ENCODE measurements at places on chromosomes 6 and 20. TPM values are rescaled to one million over a fixed set of nuclear protein-coding genes. Genes with fewer than 3 reads are reported as not detected.

Gene PNRC1
- 72.0 TPM for polyA plus RNA-seq

Gene ILRUN
- polyA plus RNA-seq: 52.4 TPM

Gene ABHD16B
- not detected for polyA plus RNA-seq

Gene FRMD1
- polyA plus RNA-seq: 7.5 TPM

Gene CST5
- polyA plus RNA-seq: not detected

Gene BMP5
- 0.86 TPM for polyA plus RNA-seq

Gene MYL9
- polyA plus RNA-seq: 576 TPM

Gene TMEM200A
- 7.7 TPM for polyA plus RNA-seq

Gene TNXB
- 13.3 TPM for polyA plus RNA-seq

Gene ITCH
- polyA plus RNA-seq: 10.1 TPM

Gene HTR1E
- polyA plus RNA-seq: not detected

Gene MAK
- not detected for polyA plus RNA-seq

Gene COL10A1
- polyA plus RNA-seq: not detected

Gene C6orf15
- not detected for polyA plus RNA-seq

Gene IL17F
- polyA plus RNA-seq: not detected

Gene ATP6V1G2
- polyA plus RNA-seq: 6.0 TPM

Gene TRIM15
- polyA plus RNA-seq: 7.1 TPM

Gene PRICKLE4
- polyA plus RNA-seq: 1.4 TPM

Gene ARFGEF3
- polyA plus RNA-seq: 1.2 TPM

Gene FLRT3
- 14.2 TPM for polyA plus RNA-seq

Gene FAM209B
- not detected for polyA plus RNA-seq

Gene CYP24A1
- polyA plus RNA-seq: 15.4 TPM

Gene SAPCD1
- polyA plus RNA-seq: 6.8 TPM

Gene TAPBP
- 53.5 TPM for polyA plus RNA-seq

Gene EMILIN3
- polyA plus RNA-seq: 0.32 TPM

Data from kidney (tissue), 22 donors.